Kidney (tissue), 22 donors: ENCODE measurements at places on chromosomes 1 and 21.

GRCh38 chr1:228691926-228692325 lies 43.4 kb upstream of the RHOU start:
- no peaks in the 10 kb centered on the region for H3K27me3 ChIP-seq
- no peaks in the 10 kb centered on the region for H3K4me1 ChIP-seq
- H3K36me3 ChIP-seq, result no peaks in the 10 kb centered on the region

- H3K27me3 ChIP-seq, result no peaks in the 10 kb centered on the region
- H3K27ac ChIP-seq, result no peak overlapping the region
- peaks cover 2% of the 10 kb centered on the region for H3K4me1 ChIP-seq
- no peak overlapping the region for H3K4me3 ChIP-seq
- no peaks in the 10 kb centered on the region for H3K36me3 ChIP-seq
Observed at GRCh38 chr1:1033731-1034438, 14.0 kb downstream of the AGRN start.

- H3K4me3 ChIP-seq, result no peak overlapping the region
- H3K4me1 ChIP-seq, result no peaks in the 10 kb centered on the region
- H3K36me3 ChIP-seq, result no peaks in the 10 kb centered on the region
- H3K27ac ChIP-seq, result no peak overlapping the region
- DNase-seq, result no peak
Observed at GRCh38 chr1:90568436-90568835, 148.7 kb downstream of the BARHL2 start.

DNA sequence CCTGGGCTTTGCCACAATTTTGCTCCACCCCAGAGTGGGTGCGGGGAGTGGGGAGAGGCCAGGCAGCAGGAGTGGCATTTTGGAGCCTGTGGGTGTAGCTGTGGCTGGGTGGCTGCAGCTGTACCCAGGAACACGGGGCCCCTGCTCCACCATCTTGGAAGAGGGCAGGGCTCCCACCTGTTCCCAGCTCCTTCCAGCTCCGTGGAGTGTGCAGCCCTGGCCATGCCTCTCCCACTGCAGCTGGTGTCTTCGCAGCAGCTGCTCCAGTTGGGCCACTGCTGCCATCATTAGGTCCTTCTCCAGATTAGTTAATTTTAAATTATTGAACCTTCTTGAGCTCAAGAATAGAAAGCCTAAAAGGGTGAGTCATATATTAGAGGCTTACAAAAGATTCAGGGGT lies 17.6 kb downstream of the FAM20B start:
- no peaks in the 10 kb centered on the region for H3K36me3 ChIP-seq
- H3K27me3 ChIP-seq, result no peaks in the 10 kb centered on the region
- no peaks in the 10 kb centered on the region for H3K4me1 ChIP-seq
- no peak overlapping the region for H3K27ac ChIP-seq
- H3K4me3 ChIP-seq, result no peak overlapping the region

- H3K4me3 ChIP-seq, result no peak overlapping the region
- no peaks in the 10 kb centered on the region for H3K36me3 ChIP-seq
- H3K27ac ChIP-seq, result no peak overlapping the region
- no peaks in the 10 kb centered on the region for H3K27me3 ChIP-seq
Observed at GRCh38 chr1:8711151-8711550, 106.3 kb downstream of the RERE start.

- no peaks in the 10 kb centered on the region for H3K27me3 ChIP-seq
- no peak for DNase-seq
- H3K4me3 ChIP-seq, result no peak overlapping the region
- no peak overlapping the region for H3K27ac ChIP-seq
Observed at GRCh38 chr1:3718764-3719163, 33.5 kb upstream of the CCDC27 start.

- H3K4me1 ChIP-seq, result peaks cover 3% of the 10 kb centered on the region
- H3K27ac ChIP-seq, result no peak overlapping the region
- peaks cover under 1% of the 10 kb centered on the region for H3K27me3 ChIP-seq
Observed at GRCh38 chr1:207504438-207504837, 8.5 kb downstream of the CR1 start.

DNA sequence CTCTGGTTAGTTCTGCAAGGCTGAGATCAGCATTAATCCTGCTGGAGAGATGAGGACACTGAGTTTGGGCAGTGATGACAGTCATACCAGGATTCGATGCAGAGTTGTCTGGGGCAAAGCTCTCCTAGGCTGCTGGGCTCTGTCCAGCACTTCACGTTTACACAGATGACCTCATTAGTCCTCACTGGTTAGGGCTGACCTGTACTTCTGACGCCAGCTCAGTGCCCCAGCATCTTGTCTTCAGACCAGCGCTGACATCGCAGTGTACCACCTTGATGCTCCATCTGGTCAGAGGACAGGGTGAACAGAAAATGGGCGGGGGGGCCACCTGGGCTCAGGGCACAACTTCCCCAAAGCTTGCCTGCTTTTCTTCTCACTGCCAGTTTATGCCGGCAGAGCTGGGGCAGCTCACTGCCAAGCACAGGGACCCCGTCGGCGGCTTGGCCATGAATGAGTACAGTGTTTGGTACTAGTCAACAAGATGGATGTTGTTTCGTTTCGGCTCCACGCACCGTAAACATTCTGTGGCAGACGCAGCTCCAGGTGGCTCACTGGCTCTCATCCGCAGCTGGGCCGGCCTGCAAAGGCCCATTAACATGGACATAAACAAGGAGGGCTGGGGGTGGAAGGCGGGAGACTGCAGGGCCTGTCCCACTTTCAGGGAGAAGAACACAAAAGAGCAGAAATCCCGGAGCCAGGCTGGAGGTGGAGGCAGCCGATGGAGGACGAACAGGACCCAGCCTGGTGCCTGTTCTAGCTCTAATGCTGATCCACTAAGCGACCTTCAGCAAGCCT lies 118.7 kb downstream of the GLIS1 start:
- peak; percentile 47 for DNase-seq
- H3K36me3 ChIP-seq, result no peaks in the 10 kb centered on the region
- no peaks in the 10 kb centered on the region for H3K27me3 ChIP-seq
- no peak overlapping the region for H3K4me3 ChIP-seq
- H3K27ac ChIP-seq, result no peak overlapping the region

DNA sequence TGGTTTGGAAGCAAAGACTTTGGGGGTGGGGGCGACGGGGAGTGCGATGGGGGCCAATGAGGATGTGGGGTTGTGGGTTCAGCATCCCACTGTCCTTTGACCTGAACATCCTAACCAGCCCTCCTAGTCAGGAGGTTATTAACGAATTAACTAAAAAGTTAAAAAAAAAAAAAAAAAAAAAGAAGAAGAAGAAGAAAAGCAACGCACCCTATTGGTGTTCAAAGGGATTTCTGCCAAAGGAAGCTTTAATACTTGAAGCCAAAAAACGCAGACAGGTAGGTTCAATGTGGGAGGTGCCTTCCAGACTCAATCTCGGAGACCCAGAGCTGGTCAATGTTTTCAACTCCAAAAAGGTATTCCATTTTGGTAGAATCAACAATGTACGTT lies 2.2 kb downstream of the CLIC6 start:
- no peaks in the 10 kb centered on the region for H3K36me3 ChIP-seq
- peaks cover 19% of the 10 kb centered on the region for H3K27me3 ChIP-seq
- DNase-seq, result no peak
- H3K27ac ChIP-seq, result no peak overlapping the region
- peaks cover 5% of the 10 kb centered on the region for H3K4me1 ChIP-seq
